Foreskin keratinocyte (primary cell): ENCODE measurements at places on chromosomes 7 and 10. TPM values are rescaled to one million over a fixed set of nuclear protein-coding genes. Genes with fewer than 3 reads are reported as not detected.

DNA sequence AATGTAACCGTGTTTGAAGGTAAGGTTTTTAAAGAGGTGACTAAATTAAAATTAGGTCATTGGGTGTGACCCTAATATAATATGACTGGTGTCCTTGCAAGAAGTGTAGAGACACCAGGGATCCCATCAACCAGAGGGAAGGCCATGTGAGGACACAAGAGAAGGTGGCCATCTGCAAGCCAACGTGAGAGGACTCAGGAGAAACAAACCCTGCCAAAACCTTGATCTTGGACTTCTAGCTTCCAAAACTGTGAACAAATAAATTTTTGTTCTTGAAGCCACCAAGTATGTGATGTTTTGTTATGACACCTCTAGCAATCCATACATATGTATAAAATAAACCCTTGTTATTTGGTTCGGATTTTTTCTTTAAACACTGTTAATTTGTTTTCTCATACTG, 144.3 kb downstream of the CDK14 start:
- DNase-seq, result no peak

Gene OPN4
- total RNA-seq, result not detected in 2 replicates

Gene DGKI
- not detected in 2 replicates for total RNA-seq

- DNase-seq, result no peak
These were observed at the start of gene TRIM8 for GRCh38 chr10:102644066-102644645. TSS of gene TRIM8 (plus strand) at chr10:102644479. CDS start at chr10:102644618, 139 bp downstream.

DNA sequence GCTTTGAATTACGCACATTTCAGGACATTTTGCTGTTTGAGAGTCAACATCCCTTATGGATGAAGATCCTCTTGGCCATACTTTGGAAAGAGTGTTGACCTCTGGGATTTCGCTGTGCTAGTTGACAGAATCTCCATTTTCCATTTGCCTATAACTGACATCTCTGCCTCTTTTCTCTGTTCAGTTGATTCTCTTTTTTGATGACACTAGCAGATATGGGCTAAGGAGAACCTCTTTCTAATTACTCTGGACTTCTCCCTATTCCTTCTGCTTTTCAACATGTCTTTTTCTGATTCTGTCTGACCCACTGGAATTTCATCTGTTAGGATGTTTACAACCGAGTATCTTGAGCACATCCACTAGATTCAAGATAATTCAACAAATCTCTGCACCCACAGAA, 311.5 kb downstream of the CAMK1D start:
- DNase-seq, result no peak

- no peak for DNase-seq
These were observed 631.9 kb upstream of the FOXK1 start for GRCh38 chr7:4050126-4050660.

- peak; percentile 47 for DNase-seq
These were observed 361 bp upstream of the PLXDC2 start for GRCh38 chr10:19815731-19816410.

- DNase-seq, result peak; percentile 97
These were observed 302.6 kb downstream of the KLF6 start for GRCh38 chr10:3482200-3482993.

GRCh38 chr10:12448729-12449391, 99.5 kb downstream of the CAMK1D start:
- peak; percentile 2 for DNase-seq

- DNase-seq, result no peak
These were observed 265.8 kb downstream of the EXOC4 start for GRCh38 chr7:133518718-133519117.

DNA sequence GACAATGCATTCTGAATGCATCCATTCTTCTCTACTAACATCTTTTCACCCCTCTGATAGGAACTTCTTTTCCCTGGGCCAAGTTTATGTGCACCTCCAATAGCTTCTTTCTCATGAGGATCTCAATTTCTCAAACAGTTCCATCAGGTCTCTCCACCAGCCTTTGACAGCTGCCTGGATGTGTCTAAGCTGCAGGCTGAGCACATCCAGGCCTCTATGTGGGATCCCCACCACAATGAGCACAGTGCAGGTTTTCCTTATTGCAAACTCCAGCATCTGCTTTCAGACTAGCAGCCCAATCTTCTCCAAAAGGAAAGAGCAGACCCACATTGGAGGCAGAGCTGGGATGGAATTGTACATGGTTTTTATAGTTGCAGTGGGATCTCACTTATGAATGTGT, 145.3 kb upstream of the TBX20 start:
- no peak for DNase-seq

DNA sequence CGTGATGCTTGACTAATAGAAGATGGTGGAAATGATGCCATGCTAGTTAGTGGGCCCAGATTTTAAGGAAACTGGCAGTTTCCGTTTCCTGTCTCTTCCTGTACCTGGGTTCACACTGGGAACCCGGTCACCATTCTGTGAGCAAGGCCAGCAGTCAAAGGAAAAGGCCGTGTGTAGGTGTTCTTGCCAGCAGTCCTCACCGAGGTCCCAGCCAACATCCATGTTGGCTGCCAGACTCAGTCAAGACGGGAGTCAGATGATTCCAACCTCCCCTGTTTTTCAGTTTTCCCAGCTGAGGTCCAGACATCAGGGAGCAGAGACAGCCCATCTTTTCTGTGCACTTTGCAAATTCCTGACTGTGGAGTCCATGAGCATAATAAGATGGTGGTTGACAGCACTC, 15.2 kb upstream of the PILRB start:
- no peak for DNase-seq

Gene TLX1
- total RNA-seq, result not detected in 2 replicates

Gene OR6V1
- not detected in 2 replicates for total RNA-seq

GRCh38 chr10:103745341-103746247, 109.8 kb downstream of the SH3PXD2A start:
- DNase-seq, result peak; percentile 93

DNA sequence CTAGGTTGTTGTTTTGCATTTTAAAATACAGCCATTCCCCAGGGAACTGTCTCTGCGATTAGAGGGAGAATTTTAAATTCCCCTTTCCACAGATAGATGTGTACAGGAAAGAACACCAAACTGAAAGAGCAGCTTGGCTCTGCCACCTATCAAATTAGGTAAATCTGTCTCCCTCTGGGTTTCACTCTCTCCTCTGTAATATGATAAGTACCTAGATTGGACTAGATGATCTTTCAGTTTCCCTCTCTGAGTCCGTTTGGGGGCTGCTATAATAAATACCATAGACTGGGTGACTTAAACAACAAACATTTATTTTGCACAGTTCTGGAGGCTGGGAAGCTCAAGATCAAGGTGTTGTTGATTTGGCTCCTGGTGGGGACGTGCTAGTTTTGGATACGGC, 186.0 kb downstream of the KIF20B start:
- no peak for DNase-seq

GRCh38 chr7:121515229-121515628, 119.1 kb upstream of the FAM3C start:
- DNase-seq, result peak; percentile 94

- no peak for DNase-seq
These were observed 24.7 kb downstream of the DAGLB start for GRCh38 chr7:6422926-6423632.

- no peak for DNase-seq
These were observed 87.6 kb upstream of the AFAP1L2 start for GRCh38 chr10:114491933-114492332.

Gene MUC3A
- total RNA-seq, result 0.17 and 0.18 TPM in 2 replicates

Gene FKBP6
- total RNA-seq, result not detected in 2 replicates

GRCh38 chr7:31069860-31070555, 17.9 kb downstream of the ADCYAP1R1 start:
- no peak for DNase-seq

DNA sequence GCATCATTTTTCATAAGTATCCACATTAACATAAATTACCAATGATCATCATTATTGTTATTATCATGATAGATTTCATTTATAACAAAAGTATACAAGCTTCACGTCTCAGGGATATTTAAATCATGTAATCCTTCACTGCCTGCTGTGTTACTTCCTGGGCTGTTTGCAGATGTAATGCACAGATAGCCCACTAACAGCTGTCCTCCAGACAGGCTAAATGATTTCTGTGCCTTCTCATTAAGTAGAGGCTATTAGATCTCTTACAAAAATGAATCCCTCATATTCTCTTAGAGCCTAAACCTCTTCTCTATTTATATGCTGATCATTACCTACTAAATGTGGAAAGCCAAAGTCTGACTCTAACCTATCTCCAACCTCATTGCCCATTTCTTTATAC, 9.3 kb downstream of the PCLO start:
- DNase-seq, result no peak

Gene AMZ1
- total RNA-seq, result not detected in 2 replicates

Gene PPA1
- 190 and 217 TPM in 2 replicates for total RNA-seq

- peak; percentile 37 for DNase-seq
These were observed 7.6 kb downstream of the FAM53B start for GRCh38 chr10:124736491-124737136.

DNA sequence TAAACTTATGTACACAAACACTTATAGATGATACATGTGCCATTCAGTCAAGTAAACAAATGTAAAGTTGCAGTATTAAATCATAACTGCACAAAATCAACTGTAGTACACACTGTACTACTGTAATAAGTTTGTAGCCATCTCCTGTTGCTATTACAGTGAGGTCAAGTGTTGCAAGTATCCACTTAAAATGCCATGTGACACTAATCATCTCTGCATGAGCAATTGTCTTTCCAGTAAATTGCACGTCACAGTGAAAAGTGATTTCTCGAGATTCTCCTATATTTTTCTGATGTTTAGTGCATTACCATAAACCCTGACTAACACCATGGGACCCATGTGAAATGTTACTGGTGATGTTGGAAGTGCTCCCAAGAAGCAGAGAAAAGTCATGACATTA, 293.3 kb upstream of the SP4 start:
- DNase-seq, result no peak

DNA sequence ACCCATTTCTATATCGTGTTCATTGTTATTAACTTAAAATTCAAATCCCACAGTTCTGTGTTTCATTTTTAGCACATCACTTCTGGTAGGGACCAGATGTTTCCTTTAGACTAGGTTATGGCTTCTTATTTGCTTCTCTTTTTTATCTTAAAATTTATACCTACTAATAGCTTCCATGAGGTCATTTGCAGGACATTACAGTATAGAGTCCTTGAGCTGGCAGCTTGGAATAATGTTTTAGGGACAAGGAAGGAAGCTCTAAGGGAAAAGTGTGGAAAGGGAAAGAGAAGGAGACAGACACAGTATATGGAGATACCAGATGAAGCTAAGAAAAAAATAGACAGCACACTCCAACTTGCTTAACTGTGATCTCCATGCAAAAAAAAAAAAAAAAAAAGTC, 48.8 kb upstream of the CD36 start:
- no peak for DNase-seq

DNA sequence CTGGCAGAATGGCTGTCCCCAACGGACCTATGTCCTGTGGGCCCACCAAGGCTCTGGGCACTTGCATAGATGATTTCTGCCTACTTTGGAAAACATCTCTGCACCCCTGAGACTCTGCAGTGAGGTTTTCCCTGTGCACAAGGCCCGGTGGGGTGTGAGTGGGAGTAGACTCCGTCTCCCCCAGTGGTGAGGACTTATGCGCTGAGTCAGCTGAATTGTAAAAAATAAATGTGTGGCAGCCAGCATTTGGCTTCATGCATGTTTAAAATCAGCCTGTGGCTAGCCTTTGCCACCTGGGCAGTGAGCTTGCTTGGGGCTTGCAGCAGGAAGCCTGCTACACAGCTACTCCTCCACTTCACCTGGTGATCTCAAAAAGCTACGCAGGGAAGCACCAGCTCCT, 139.3 kb upstream of the WDR11 start:
- DNase-seq, result no peak

Gene TMEM270
- not detected in 2 replicates for total RNA-seq

Gene LRIT2
- not detected in 2 replicates for total RNA-seq
